Central memory CD8-positive, alpha-beta T cell (primary cell): ENCODE measurements at places on chromosomes 5 and 9.

- DNase-seq: no peak
Measured at GRCh38 chr5:178349625-178350353, 117.2 kb upstream of the PHYKPL start.

- DNase-seq: no peak
Measured at GRCh38 chr5:33336891-33337636, 103.7 kb upstream of the TARS1 start.

- no peak for DNase-seq
Measured at GRCh38 chr9:7033076-7034045, 275.6 kb downstream of the KDM4C start.

DNA sequence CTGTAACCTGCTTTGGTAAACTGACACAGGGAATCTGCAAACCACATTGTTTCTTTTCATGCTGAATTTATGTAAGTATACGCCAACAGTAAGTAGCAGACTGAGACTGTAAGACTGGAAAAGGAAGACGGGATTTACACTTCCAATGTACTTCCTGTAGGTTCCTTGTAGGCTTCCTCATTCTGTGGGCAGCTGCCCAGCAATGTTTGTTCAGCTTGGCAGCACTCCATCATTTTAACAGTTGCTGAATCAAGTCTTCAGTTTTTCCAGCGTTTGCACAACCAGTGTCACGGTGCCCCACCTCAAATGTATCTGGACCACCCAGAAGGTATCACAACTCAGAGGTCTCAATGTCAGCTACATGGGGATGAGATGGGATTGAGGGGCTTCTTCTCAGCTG lies 232.6 kb downstream of the PRDM9 start:
- no peak for DNase-seq

- peak; percentile 98 for DNase-seq
Measured at GRCh38 chr9:112717661-112718331, at the start of gene INIP. INIP (minus strand) TSS chr9:112718117; CDS start chr9:112716485, 1,632 bp downstream.

DNA sequence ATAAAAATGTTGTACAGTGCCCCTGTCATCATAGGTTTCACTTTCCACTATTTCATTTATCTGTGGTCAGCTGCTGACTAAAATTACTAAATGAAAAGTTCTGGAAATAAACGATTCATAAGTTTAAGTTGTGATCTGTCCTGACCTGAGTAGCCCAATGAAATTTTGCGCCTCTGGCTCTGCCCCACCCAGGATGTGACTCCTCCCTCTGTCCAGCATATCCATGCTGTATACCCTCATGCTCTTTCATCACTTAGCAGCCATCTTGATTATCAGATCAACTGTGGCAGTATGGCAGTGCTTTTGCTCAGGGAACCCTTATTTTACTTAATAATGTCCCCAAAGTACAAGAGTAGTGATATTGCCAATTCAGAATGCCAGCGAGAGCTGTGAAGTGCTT lies 97.3 kb downstream of the STARD4 start:
- no peak for DNase-seq

- DNase-seq: no peak
Measured at GRCh38 chr5:156036640-156037039, 290.3 kb upstream of the SGCD start.

DNA sequence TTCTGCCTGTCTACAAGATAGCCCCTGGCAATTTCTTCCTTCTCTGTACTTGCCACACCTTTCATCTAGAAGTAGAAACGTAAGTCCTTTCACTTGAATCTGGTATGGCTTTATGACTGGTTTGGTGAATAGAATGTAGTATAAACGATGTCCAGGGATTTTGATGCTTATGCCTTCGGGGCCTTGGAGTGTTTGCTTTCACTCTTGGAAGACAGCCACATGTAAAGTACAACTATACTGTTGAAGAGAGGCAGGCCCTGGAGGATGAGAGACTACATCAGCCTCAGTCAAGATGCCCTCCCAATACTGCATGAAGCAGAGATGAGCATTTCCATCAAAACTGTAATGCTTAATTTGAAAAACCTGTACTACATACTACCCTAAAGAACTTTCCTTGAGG lies 553.8 kb upstream of the C9orf72 start:
- no peak for DNase-seq

DNA sequence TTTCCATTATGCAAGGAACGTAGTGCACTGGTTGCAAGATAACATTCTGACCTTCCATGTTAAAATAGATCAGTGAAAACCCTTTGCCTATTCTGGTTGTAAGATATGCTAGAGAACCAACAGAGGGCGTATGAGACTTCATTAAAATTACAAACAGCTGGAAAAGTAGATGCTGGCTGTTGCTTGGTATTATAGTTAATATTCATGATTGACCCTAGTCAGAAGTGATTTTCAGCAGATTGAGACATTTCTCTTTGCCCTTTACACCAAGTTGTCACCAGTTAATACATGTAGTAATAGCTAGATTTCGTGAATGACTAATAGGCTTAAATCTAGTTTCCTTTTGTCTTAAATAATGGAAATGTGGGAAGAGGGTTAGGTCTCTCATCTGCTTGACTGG lies 13.8 kb upstream of the FGF18 start:
- no peak for DNase-seq

GRCh38 chr5:112239996-112240395 lies 179.1 kb downstream of the EPB41L4A start:
- DNase-seq: no peak

DNA sequence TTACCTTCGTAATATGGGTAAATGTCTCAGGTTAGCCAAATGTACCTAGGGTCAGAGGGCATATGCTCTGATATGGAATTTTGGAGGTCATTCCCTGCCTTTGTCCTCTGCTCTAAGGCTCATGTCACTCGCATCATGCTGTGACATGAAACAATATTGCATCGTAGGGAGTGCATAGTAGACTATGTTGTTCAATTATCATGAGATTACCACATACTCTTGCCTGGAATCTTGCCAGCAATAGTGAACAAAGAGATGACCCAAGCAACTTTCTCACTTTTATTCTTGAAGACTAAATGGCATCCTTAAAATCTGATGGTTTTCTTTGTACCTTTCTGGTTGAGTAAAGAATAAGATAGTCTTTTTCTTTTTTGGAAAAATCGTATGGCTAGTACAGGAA lies 27.6 kb downstream of the ZNF462 start:
- no peak for DNase-seq

GRCh38 chr5:58795327-58795726 lies 212.5 kb downstream of the RAB3C start:
- no peak for DNase-seq

DNA sequence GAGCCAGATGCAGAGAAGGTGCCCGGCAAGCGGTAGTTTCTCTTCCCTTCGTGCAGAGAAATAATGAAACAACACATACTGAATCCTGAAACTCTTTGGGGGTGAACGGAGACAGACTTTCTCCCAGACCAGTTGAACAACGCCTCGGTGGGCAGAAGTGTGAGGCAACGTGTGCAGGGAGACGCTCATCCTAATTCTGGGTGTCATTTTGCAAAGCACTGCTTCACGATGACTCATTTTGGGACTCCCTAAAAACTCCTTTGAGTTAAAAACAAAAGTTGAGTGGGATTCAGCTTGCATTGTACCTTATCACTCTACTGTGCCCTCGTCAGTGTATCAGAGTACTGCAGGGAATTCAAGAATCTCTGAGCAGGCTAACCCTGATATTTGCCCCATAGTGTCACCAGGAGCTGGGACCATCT lies 3.5 kb upstream of the NEK6 start:
- no peak for DNase-seq
